Esophagus squamous epithelium (tissue), 5 donors: ENCODE measurements at places on chromosomes 1 and 21.
A peak's percentile ranks its signal among the peaks of the same experiment; 100 is the strongest.

DNA sequence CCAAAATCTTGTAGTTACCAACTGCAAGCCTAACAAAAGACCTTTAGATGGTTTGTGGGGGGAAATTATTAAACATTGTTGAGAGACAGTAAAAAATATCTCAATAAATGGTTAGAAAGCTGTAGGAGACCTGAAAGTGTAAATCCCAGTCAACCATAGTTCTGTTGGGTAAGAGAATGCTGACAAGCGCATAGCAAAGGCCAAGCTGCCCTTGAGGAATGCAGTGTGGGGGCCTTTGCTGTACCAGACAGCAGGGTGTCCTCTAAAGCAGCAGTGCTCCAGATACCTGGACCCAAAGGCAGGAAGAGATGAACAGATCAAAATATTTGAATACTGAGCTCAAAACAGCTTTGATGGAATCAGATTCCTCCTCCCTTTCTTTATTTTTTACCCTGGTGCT lies 54.6 kb downstream of the OBSCN start:
- H3K4me3 ChIP-seq, result no peak overlapping the region
- no peak for DNase-seq
- H3K4me1 ChIP-seq, result no peaks in the 10 kb centered on the region
- H3K36me3 ChIP-seq, result peaks cover 57% of the 10 kb centered on the region

DNA sequence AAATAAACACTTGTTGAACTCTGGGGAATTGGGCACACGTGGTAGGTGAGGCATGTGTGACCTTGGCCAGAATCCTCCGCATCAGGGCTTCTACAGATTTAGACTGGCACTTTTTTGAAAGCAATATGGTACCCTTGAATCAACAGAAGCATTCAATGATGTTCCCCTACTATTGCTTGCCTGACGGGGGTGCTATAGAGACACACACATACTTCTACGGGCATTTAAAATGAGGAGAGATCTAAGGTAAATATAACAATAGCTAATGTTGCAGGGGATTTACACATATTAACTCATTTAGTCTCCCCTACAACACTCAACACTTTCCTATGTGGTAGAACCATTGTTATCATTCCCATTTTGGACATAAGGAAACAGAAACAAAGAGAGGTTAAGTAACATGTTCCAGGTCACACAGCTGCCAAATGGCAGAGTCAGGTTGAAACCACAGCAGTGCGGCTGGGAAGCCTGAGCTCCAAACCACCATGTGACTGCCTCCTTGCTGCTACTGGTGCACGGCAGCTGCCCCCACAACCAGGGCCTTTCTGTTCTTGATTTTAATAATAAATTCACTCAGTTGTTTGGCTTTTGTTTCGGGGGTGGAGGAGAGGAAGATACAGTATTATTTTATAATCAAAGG lies 147.4 kb downstream of the ZNF281 start:
- H3K27me3 ChIP-seq, result no peaks in the 10 kb centered on the region
- H3K27ac ChIP-seq, result no peak overlapping the region
- H3K4me1 ChIP-seq, result no peaks in the 10 kb centered on the region
- no peak overlapping the region for H3K4me3 ChIP-seq

DNA sequence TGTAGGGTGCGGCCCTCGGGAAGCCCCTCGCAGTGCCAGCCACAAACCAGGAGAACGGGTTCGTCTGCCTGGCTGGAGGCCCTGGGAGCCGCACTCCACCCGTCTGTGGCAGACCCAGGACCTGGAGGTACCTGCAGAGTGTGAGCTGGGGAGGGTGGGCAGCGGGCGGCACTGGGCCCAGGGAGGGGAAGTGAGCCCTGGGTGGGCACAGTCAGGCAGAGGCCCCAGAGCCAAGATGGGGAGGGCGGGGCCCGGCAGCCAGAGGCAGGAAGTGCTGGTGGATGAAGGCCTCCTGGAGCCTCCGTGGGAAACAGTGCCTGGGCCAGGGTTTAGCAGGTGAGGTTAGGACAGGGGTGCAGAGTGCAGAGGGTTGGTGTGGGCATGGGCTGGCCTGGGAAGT lies 4.0 kb upstream of the PEX10 start:
- no peaks in the 10 kb centered on the region for H3K36me3 ChIP-seq
- H3K4me3 ChIP-seq, result peak overlapping the region; percentile 59
- H3K27me3 ChIP-seq, result no peaks in the 10 kb centered on the region

DNA sequence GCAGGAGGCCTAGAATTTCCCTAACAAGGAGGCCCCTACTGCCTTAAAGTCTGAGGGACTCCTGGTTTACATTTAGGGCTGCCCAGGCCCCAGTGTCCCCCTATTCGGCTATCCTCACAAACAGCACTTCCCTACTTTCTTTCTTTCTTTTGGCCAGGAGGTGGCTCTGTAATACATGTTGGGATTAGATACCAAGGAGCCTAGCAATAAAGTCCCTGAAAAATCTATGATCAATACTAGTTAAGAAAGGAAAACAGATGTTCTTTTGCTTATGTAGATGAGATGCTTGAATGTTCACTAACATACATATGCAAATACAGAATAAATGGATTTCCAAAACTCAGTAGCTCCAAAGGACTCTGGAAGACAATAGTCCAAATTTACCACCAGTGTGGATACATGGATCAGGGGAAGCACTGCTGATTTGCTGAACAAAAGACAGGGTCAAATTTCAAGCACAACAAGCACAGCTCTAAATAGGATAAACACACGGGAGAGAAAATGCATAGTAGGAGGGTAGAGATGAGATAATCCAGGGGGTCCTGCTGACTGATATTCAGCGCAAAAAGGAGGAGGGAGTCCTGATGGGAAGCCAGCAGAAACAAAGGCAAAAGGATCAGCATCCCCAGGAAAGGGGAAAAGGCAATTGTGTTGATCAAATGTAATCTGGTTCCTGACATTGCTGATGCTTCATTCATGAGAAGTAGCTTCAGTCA lies 240.0 kb downstream of the NUF2 start:
- no peak for DNase-seq
- H3K4me1 ChIP-seq, result no peaks in the 10 kb centered on the region
